GM12864 (cell line): ENCODE measurements at places on chromosomes 4 and X.

- DNase-seq, result no peak
Measured at GRCh38 chr4:177131736-177132135, 177.9 kb upstream of the NEIL3 start.

GRCh38 chr4:1366371-1367229 lies 19.6 kb downstream of the UVSSA start:
- DNase-seq, result no peak

DNA sequence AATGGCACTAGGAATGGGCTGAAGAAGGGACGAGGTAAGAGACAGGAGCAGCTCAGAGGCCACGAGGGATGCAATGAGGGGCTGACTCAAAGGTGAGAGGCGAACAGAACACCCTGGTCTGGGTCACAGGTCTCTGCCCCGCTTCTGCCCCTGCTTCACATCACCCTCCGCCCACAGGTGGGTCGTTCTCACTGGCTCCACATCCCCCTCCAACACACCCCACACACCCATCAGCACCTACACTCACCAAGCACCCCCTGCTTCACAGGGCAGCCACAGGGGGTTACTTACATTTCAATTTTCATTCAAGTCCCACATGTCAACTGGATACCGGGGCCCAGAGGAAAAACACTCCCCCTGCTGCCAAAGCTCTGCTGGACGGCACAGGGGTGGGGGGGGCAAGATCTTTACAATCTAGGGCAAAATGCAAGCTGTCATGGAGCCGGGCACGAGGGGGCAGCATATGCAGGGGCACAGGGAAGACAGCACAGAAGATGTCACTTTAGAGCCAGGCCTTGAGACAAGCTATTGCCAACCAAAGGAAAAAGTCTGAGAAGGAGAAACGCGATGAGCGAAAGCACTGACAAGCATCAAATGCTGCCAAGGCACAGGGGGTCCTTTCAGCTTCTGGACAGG lies 94.0 kb downstream of the AFAP1 start:
- DNase-seq, result no peak

DNA sequence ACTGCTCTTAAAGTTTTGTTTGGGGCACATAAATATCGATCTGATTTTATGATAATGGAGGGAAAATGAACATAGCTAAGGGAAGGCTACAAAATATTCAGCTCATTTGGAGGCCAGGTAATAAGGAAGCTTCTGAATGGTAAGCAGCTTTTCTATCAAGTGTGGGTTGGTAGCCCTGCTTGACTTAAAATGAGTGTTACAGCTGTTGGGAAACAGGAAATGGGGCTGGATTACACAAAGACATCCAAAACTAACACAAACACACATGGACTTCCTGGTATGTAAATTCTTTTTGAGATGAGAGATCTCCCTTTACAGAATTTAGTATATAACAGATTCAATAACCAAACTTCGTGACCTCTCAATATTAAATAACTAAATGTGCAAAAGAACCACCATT lies 58.0 kb downstream of the FGF16 start:
- DNase-seq, result no peak

- DNase-seq, result no peak
Measured at GRCh38 chr4:41134581-41134980, 79.8 kb downstream of the APBB2 start.
